ENCODE measurements at places on chromosomes 6 and 20.

GRCh38 chr6:86502497-86502896 lies 434.8 kb upstream of the HTR1E start:
- no peak for DNase-seq

GRCh38 chr6:164109770-164110140 lies 695.2 kb downstream of the QKI start:
- DNase-seq: no peak

DNA sequence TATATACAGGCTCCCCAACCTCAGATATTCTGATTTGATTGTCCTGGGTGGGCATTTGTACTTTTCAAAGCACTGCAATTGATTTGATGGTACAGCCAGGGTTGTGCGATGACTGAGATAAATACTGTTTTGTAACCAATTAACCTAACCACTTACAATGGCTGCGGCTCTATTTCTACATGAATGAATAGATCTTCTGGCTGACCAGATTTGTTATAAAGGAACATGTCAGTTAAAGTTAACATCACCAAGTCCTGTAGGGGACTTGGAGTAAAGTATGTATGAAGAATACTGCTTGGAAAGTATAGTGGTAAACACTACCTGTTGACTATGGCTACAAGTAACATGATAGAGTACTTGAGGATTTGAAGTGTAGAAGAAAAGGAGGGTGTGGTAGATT lies 369.2 kb upstream of the JAG1 start:
- no peak for DNase-seq

GRCh38 chr6:42727627-42728026 lies 5.2 kb upstream of the PRPH2 start:
- no peak for DNase-seq

DNA sequence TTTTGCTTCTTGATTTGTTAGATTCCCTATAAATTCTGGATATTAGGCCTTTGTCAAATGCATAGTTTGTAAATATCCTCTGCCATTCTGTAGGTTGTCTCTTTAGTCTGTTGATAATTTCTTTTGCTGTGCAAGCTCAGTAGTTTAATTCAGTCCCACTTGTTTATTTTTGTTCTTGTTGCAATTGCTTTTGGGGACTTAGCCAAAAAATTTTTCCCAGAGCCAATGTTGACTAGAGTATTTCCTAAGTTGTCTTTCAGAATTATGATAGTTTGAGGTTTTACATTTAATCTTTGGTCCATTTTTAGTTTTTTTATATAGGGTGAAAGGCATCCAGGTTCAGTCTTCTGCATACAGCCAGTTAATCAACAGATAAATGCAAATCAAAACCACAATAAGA lies 96.0 kb downstream of the PRKN start:
- no peak for DNase-seq

- no peak for DNase-seq
These were observed 47.8 kb downstream of the MAFB start for GRCh38 chr20:40641202-40641601.

DNA sequence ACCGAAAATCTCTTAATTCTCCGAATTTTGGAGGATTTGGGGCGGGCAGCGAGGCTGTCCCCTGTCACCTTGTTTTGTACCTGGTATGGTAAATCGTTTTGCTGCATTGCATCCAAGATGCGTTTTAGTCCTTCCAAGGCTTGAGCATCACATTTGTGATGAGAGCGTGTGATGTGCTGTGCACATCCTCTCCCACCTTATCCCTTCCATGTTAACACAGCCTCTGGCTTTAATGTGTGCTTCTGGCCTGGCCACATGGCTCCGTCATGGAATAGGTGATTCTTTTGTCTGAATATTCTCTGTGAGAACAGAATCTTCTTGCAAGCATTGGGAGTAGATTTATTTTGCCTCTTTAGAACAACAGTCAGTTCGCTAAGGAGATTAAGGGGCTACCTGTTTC lies 763 bp downstream of the TMEM14A start:
- DNase-seq: no peak

DNA sequence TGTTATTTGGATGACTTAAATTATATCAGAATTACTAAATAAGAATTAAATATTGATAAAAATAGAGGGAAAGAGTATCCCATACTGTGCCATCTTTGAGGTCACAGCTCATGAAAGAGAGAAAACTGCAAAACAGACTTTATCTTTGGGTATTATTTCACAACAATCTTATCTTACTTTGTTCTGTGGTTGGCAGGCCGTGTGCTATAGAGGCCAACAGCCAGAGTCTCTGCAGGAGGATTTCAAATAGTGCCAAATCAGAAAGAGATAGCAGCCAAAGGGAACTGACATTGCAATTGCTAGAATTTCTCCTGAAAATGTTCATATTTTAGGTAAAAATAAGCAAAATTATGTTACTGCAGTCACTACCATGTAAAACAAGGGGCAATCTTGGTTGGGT lies 354.2 kb downstream of the GRIK2 start:
- no peak for DNase-seq

DNA sequence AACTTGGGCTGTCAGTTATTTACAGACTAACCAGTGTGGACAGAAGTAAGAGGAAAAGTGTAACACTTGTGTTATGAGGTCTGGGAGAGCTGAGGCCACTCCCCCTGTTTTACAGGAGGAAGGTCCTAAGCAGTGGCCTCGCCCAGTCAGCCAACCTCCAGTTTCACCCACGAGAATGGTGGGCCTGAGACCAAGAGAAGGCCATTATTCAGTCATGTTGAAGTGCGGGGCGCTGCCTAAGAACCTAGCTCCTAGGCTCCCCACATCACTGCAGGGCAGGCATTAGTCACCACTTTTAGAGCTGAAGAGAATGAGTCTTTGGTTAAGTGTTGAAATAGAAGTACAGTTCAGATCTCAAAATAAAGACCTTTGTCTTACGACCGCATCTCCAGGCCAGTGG lies 27.9 kb downstream of the CDYL start:
- no peak for DNase-seq

GRCh38 chr6:111417946-111418345 lies 65.1 kb downstream of the REV3L start:
- DNase-seq: no peak

DNA sequence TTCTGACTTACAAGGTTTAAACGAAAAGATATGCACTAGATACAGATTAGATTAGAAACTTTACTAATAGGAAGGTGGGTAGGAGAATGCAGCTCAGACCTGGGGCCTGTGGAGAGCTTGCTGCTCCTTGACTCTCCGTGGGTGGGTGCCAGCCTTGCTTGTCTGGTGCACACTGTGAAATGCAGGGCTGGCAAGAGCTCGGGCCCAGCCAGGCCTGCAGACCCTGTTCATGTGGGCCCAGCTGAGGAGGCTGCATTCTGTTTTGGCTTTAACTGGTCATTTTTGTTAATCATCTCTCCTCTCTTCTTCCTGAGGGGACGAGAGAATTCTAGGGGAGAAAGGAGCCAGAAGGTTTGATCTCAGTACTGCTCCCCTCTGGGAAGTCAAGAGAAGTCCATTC lies 325.4 kb downstream of the QKI start:
- no peak for DNase-seq

DNA sequence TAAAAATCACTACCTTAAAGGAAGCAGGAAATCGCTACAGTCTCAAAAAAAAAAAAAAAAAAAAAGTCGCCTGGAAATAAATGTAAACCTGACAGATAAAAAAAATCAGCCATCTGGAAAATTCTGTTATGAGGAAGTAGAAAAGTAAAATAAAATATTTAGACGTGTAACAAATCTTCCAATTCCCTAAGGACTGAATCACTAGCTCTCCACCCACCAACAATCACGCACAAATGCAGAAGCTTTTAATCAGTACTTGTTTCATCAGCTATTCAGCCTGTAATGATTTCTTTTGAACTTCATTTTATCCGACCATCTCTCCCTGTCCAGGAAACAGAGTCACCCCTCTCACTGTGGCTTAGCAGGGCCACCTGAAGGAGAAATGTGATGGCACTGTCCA lies 59.0 kb downstream of the SLC23A2 start:
- no peak for DNase-seq

DNA sequence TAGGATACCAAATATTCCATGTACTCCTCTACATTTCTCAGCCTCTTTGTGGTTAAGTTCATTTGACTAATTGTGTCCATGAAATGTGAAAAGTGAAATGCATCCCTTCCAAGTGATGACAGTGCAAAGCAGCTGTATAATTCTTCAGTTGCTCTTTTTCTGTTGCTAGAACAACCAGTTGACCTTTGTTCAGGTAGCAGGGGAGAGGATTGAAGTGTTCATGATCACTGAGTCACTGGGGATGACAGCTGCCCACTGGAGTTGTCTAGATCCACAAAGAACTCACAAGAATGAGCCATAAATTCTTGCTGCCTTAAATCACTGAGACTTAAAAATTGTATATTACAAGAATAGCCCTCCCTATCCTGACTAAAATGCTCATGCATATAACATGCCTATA lies 254.6 kb downstream of the EPHA7 start:
- no peak for DNase-seq

- no peak for DNase-seq
These were observed 86.8 kb upstream of the CCN6 start for GRCh38 chr6:111967131-111967530.

DNA sequence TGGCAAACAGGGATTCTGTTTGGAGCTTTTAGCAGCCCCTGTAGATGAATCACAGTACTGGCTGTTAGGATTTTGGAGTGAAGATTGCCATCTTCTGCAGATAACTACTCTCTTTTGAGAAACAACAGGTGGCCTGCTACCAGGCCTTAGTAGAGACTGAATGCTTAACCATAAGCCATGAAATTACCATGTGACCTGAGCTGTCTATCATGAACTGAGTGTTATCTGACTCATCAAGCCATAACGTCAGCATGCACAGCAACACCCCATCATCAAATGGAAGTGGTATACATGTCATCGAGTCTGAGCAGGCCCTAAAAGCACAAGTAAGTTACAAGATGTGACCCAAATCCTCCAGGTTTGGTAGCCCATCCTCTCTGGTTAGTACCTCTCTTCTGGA lies 132.6 kb downstream of the GPR63 start:
- no peak for DNase-seq

GRCh38 chr20:25459916-25460535 lies 52.6 kb downstream of the GINS1 start:
- DNase-seq: no peak

DNA sequence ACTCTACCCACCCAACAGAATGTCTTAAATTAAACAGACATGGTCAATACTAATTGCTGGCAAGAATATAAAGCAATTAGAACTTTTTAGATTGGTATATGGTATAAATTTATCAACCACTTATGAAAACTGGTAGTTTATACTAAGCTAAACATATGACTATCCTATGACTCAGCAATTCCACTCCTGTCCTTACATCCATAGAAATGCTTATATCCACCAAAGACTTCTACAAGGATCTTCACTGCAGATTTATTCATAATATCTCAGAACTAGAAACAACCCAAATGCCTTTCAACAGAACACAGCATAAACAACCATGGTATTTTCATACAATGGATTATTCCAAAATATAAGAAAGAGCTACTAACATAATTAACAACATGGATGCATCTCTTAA lies 4.6 kb downstream of the ZNF184 start:
- no peak for DNase-seq

All from caudate nucleus (tissue), 63 donors.